ENCODE measurements at places on chromosomes 2 and 18.

GRCh38 chr18:29737190-29737589 is 1305.4 kb downstream of the DSC3 start:
- no peak for DNase-seq

GRCh38 chr2:220847589-220847988 is 724.5 kb downstream of the EPHA4 start:
- no peak for DNase-seq

- no peak for DNase-seq
Observed at GRCh38 chr2:140876015-140876414, 1254.8 kb downstream of the LRP1B start.

DNA sequence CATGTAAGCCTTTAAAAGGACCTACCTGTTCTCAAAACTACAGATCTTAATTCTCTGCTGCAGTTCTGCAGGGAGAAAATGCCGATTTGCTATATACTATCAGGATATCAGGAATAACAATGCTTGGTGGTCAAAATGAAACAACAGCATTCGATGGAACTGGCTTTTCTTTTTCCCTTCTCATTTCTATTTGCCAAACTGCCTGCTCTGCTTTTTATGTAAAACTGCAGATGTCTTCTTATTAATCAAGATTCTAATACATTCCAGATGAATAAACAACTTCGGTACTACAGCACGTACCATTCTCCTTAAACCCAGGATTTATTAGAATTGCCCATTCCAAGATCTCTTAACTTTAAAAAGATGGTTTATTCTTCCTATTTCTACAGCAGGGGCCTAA is 100.9 kb downstream of the ZNF521 start:
- no peak for DNase-seq

DNA sequence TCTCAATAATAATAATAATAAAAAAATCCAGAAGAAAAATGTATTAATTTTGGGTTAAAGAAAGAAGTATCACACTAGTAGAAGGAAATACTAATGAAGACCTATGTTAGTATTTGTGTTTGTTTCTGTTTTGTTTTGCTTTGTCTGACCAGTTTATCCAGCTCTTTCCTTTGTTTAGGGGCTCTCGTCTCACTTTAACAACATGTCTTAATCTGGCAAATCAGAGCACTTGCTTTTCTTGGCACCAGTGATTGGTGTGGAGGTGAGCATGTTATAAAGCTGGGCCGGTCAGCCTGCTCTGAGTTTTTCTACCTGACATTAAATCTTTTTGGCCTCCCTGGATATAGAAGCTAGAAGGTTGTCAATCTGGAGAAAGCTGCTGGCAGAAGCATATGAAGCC is 15.1 kb upstream of the MEX3C start:
- no peak for DNase-seq

- no peak for DNase-seq
Observed at GRCh38 chr2:186709529-186710450, 15.9 kb downstream of the FAM171B start.

- DNase-seq = no peak
Observed at GRCh38 chr2:54885891-54886290, 162.4 kb downstream of the EML6 start.

GRCh38 chr2:72515696-72516095 is 310.1 kb downstream of the EXOC6B start:
- DNase-seq = no peak

GRCh38 chr2:232436381-232437194 is 19.4 kb upstream of the ALPI start:
- no peak for DNase-seq

DNA sequence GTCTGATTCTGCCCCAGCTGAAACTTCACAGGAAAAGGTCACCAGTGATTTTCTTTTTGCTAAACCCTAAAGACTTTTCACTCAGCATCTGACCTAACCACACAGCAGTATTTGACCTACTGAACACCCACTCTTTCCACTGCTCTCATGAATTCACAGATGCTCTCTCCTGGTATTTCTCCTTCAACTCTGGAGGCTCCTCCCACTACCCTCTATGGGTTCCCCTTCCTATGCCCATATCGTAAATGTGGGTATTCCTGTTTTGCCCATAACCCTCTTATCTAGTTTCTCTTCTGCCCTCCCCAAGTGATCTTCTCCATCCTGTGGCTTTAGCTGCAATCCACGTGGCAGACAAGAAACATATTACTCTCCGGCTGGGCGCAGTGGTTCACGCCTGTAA is 7.6 kb downstream of the PLEKHM3 start:
- peak; percentile 40 for DNase-seq

DNA sequence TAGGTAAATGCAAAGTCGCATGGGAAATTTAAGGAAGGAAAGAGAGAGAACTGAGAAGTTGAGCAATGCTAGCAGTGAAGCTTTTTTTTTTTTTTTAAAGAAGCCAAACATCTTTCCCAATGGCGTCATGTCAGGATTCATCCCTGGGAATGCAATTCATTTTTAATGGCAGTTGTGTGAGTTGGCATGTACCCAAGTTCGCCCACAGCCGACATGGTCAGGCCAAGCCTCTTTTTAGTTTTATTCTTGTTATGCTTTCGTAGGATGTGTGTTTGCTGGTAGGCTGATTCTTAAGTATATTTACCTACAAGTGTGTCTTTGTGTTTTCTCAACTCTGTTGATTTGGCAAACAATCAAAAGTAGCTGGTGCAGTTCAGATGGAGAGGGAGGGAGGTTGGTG is 127.6 kb upstream of the ITGA6 start:
- no peak for DNase-seq

GRCh38 chr2:31233741-31234682 is at the start of gene EHD3:
EHD3 (plus strand) TSS chr2:31234152; CDS start chr2:31234622, 470 bp downstream.
- peak; percentile 86 for DNase-seq

DNA sequence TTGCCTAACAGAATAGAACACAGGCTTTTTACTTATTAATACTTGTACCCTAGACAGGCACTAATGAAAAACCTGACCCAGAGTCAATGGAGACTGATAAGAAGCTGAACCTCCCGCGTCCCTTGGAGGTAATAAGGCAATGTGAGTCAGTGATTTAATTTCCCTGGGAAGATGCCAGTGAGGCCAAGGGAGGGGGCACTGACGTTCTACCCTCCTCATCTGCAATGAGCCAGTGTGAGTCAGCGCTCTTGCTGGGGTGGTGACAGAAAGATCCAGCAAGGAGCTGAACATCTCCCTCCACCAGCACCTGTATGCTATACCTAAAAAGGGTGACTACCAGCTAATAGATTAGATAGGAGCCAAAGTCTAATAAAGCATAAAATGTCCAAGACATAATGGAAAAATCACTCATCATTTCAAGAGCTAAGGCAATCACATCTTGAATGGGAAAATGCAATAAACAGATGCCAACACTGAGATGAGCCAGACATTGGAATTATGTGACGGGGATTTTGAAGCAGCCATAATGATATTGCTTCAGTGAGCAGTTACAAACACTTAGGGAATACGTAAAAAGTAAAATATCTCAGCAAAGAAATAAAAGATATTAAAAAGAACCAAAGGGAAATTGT is 116.9 kb downstream of the TPGS2 start:
- DNase-seq = no peak

DNA sequence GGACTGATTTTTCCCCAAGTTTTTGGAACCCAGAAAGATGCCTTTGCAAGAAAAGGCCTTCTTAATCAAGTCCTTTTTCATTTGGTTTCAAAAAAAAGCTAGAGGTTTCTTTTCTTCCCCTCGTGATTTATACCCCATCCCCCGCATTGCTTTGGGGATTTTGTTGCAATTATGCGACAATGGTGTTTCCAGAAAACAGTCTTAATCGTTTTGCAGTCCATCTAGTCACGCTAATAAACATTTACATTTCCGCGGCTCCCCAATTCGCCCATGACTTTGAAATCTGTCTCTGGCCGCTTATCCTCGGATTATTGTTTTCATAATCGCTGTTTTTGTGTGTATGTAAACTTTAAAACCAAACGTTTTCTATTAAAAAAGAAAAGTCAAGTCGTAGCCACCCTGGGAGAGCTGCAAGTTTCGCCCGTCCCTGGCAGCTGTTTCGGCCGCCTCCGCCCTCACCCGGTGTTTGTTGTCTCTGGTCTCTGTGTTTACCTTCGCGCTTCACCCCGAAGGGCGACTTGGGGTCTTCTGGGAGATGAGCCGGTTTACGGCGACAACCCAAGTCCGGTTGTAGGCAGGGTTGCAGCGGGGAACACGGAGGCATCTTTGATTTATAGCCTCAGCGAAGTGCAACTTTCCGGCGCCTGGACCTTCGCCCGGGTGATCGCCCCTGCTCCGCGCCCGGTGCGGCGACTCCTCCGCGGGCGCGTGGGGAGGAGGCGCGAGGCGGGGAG is 667 bp downstream of the SP9 start:
- no peak for DNase-seq

- DNase-seq = no peak
Observed at GRCh38 chr2:196369967-196370366, 198.6 kb upstream of the STK17B start.

- no peak for DNase-seq
Observed at GRCh38 chr2:120985174-120985996, 249.7 kb downstream of the GLI2 start.
